ENCODE measurements at places on chromosomes 3 and 15.

GRCh38 chr15:40040293-40040635 is 1.3 kb upstream of the SRP14 start:
- DNase-seq = no peak

- no peak for DNase-seq
Measured at GRCh38 chr3:183349421-183350157, 78.8 kb downstream of the MCF2L2 start.

DNA sequence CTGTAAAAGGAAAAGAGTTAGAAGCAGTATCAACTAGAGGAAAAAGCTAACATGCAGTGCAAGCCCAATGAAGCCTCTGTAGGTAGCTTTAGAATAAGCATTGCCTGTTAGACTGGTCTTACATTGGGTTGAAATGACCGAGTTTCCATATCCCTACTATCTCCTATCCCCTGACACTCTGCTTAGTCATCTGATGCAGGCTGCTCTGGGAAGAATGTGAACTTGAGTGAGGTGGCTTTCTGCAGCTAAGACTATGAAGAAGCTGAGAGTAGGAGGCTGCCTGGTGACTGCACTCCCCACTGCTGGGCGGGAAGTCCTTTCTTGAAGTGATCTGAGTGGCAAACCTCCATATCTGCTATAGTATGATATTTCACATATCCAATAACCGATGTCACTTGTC is 64.7 kb downstream of the OXSM start:
- no peak for DNase-seq

DNA sequence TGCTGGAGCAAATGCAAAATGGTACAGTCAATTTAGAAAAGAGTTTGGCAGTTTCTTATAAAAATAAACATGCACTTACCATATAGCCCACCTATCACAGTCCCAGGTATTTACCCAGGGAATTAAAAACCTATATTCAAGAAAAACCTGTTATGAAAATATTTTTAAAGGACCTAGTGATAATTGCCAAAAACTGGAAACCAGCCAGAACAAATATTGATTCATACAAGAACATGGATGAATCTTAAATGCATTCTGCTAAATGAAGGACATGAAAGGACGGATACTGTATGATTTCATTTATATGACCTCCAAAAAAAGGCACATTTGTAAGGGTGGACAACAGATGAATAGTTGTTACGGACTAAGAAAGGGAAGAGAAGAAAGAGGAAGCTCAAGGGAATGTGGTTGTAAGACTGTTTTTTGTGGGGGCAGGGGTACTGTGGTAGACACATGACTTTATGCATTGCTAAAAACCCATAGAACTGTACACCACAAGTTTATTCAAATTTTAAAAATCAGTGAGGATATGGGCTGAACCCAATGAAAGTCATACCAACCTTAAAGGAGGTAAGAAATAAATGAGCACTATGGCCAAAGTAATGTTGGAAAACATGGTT is 61.0 kb downstream of the ZBBX start:
- no peak for DNase-seq

GRCh38 chr15:63582718-63583426 is 14.3 kb upstream of the FBXL22 start:
- DNase-seq = no peak

- no peak for DNase-seq
Measured at GRCh38 chr3:54999811-55000210, 72.0 kb upstream of the LRTM1 start.

GRCh38 chr3:186070133-186070532 is 38.8 kb downstream of the ETV5 start:
- DNase-seq = no peak

GRCh38 chr3:129379582-129380358 is 48.7 kb downstream of the EFCAB12 start:
- DNase-seq = no peak

DNA sequence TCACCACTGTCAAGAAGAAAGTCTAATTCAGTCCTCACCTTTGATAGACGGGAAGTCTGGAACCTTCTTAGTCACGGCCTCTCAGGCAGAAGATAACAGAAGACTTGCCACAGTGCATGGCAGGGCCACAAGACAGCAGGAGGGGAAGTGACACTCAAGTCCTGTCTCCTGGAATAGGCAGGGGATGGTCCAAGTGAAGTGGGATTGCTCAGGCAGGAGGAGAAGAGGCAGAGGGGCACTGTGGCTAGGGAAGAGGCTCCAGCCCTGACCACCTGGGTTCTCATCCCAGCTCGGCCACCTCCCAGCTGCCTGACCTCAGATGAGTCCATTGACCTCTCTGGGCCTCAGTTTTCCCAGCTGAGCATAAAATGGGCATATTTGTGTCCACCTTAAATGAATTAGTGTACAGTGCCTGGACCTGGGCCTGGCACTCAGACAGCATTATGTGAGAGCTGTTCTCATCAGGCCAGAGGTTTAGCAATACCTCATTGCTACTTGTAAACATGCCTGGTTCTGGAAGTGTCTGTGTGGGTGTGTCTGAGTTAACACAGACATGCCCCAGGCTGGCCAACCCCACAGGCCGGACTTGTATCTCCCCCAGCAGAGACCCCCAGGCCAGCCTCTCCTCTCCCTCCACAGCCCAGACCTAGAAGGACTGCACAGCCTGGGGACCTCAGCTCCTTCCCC is 11.5 kb upstream of the PCSK6 start:
- DNase-seq = no peak

DNA sequence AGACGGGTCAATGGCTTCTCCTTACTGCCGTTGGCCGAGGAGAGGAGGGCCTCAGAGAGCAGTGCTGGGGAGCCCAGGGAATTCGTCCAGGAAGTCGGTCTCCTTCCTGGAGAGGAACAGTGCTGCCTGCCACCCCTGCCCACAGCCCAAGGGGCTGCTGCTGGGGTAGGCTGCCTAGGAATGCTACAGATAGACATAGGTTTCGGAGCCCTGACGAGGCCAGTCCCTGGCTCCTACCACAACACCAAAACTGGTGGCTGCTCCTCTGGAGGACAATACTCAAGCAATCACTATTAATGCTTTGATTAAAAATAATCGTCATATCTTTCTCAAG is 30.5 kb downstream of the ANP32A start:
- no peak for DNase-seq

DNA sequence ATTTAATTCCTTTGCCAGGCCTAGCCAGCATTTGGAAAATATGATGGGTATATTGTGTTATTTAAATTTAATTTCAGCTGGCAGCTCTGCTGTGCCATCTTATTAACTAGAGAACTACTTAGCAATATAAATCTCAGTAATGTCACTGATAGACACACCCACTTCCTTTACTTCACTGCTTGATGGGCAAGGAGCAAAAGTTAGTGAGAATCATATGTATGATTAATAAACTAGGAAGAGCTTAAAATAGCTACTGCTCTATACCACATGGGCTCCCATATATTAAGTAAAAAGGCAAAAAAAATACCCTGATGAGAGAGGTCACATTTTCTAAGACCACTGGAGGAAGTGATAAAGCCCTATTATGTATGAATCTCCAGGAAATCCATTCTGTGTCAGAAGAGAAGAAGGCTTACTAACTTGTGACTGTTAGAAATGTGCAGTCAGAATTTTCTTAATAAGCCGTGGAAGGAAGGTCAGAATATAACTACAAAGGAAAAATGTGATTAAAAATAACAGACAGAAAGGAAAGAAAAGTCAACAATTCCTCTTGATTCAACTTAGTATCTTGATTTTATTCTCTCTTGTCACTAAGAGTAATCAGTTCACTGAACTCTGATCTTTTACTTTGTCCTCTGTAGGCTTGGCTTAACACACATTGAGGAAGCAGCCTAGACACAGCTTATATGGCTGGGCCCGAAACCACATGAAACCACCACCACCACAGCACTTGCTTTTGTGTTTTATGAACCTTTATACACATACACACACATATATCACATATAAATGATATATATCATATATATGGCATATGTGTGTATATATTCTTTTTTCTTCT is 1233.9 kb upstream of the ALCAM start:
- DNase-seq = no peak
